ENCODE measurements at places on chromosomes 2 and 18.

DNA sequence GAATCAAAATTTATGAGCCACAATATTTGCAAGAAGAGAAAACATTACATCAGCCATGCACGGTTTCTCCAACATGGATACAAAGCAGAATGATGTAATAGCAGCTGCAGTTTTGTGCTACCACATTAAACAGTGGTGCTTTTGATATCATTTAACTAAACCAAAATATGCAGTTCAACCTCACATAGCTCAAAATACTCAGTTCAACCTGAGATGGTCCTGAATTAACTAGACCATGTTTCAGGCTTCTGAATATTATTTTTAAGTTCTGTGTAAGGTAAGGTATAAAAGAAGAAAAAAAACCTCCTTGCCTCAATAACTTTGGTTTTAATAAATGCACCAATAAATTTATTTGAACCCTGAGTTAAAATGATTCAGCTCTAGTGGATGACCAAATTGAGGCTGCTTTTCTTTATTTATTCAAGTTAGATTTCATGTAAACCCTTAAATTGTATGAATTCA lies 18.8 kb upstream of the TSPYL6 start:
- no peak for DNase-seq

DNA sequence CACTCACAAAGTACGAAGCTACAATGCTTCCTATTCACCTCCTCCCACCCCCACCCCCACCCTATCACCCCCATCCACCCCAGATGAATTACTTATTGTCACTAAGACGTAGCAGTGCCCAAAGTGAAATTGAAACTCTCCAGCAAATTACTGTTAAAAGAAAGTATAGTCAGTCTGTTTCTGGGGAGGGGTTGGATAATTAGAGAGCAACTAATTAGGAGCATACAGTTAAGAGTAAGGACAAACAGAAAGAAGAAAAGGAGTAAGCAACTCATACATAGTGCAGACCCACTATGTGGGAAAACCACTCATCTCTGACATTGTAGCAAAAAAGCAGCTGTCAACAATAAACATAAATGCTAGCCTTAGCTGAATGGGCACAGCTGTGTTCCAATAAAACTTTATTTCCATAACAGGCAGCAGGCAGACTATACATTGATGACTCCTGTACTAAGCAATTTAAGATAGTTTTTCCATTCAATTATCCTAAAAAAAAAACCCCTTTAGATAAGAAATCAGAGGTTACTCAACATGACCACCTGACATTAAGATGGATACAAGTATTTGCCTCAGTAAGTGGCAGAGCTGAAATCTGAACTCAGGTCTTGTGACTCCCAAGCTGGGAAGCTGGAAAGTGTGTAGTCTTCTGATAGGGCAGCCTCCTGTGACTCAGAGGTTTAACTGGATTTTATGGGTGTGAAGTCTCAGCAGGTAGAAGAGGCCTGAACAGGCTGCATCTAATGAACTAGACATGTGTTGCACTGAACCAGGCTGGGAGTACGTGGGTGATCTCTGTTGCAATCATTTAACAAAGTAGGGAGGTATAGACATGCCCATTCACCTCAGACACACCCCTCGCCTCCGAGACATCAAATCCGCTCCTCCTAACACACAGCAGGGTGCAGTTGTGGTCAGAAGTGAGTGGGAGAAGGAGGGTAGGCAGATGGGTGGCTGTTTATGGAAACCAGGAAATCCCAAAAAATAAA lies 171.8 kb upstream of the KLF7 start:
- no peak for DNase-seq

DNA sequence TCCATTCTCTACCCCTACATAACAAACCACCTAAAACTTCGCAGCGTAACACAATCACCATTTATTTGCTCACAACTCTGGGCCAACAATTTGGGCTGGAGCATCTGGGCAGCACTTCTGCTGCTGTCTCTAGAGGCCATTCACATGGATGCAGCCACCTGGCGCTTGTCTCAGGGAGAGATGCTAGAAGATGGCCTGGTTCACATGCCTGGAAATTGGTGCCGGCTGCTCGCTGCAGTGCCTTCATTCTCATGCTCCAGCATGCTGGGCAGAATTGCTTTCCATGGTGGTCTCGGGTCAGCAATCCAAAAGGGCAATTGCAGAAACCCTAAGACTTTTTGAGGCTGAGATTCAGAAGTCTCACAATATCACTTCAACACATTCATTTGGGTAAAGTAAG lies 157.4 kb downstream of the SUCLG1 start:
- no peak for DNase-seq

DNA sequence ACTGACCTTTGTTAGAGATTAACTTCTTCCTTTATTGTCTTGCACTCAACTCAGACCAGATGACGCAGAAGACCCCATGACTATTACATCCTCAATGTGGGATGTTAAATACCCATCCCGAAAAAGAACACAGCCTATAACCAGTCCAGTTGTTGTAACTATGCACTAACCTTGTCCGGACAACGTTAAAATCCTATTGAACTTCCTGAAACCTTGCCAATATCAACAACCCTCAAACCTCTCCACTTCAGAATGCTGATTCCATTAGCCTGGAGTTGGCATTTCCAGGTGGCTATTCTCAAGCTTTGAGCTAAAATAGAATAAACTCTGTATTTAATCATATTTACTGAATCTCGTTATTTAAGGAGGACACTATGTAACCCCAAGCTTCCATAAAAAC lies 13.6 kb downstream of the NMS start:
- no peak for DNase-seq

DNA sequence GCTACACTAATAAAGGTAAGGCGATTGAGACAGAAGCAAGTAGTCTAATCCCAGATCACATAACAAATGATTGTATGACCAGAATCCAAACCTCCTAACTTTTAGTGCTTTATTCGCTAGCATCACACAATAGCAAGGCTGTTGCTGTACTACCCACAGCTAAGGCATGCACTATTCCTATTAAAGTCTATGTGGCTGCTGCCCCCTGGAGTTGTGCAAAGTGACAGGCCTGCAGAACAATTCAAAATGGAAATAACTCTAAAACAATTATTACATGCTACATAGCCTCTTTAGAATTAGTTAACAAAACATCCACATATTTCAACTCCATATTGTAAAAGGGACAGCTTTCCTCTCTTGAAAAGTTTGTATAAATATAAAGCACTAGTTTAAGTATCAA lies 6.0 kb downstream of the ERBB4 start:
- DNase-seq, result no peak

DNA sequence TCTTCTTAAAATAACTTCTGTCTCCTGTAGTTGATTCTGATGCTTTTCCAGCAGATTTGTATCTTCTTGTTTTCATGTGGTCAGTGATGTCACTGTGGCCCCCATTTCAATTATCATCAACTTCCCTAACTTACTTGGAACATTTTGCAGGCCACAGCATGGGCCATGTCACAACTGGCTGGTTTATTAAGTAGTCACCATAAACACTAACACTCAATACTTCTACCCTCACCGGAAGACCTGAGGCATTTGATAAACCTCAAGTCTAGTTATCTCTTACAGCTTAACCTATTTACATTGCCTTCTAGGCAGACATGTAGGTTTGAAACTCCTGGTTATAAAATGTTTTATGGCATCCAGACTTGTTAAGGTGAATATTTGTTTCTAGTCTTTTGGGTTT lies 37.4 kb upstream of the PROKR1 start:
- no peak for DNase-seq

DNA sequence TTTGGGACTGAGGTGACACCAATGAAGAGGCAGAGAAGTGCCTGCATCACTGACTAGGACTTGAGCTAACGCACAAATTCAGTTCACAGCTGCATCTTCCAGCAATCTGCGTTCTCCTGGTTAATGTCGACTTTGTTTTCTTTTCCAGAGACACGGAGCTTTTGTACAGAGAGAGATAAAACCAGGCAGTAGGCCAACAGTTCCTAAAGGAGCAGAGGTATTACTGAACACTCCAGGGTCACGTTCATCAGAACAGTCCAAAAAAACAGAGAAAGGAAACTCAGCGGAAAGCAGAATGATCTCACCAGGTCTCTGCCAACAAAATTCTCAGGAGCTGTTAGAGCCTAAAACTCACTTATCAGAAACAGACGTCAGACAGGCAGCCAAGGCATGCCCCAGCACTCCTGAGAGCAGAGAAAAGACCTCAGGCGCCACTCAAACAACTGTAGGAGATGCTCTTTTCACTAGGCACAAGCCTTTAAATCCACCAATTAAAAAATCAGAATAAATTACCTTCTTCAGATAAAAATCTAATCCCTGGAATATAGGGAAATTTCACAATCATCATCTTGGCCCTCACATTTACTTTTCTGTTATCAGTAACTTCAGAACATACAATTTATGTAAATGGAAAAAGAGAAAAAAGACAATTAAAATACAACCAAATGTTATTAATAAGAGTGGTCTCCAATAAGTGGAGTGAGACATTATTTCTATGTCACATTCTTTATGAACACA lies 95.9 kb upstream of the SPTBN1 start:
- no peak for DNase-seq

DNA sequence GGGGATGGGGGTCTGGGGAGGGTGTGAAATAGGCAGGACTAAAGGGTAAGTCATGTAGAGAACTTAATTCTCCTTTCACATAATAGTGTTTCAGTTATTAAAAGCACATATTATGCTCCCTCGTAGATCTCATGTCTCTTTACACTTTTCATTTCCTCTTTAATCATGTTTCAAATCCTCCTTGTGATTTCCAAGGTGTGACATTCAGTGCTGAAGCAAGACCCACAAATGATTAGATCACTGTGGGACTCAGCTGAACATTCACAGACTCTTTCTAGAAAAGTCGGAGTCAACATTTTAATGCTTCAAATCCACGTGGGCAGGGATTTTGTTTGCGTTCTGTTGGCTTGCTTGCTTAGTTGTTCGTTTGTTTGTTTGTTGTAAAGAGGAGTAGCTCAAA lies 34.7 kb upstream of the CALCRL start:
- DNase-seq, result no peak

DNA sequence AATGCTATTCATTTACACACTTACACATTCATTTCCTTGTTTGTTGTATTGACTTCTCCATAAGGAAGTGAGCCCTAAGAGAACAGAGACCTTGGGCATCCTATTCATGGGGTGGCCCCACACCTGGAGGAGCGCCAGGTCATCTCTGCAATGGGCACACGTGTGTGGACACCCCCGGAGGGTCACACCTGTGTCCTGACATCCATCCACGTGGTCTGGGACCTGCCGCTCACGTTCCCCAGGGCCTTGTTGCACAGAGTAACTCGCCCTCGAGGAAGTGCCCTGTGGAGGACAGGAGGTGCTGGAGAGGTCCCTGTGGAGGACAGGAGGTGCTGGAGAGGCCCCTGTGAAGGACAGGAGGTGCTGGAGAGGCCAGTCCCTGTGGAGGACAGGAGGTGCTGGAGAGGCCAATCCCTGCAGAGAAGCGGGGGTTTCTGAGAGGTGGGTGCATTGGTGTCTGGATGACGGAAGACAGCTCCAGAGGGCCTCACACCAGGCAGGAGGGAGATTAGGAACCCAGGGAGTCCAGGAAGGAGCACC lies 73.2 kb upstream of the GPC1 start:
- no peak for DNase-seq

DNA sequence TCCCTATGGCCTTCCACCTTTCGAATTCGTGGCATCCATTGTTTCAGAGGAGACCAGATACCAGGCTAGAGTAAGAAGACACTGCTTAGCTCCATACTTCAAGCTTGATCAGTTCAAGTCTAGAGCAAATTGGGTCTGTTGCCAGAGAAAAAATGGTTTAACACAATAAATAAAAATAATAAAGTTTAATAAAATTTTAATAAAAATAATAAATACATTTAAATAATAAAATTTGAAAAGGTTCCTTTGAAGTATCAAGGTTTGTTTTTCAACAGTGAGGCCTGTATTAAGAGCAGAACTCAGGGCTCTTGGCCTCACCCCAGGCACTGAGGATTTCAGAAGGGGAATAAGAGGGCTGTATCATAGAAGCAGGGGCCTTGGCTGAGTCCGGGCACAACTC lies 105.6 kb upstream of the REV1 start:
- DNase-seq, result no peak

DNA sequence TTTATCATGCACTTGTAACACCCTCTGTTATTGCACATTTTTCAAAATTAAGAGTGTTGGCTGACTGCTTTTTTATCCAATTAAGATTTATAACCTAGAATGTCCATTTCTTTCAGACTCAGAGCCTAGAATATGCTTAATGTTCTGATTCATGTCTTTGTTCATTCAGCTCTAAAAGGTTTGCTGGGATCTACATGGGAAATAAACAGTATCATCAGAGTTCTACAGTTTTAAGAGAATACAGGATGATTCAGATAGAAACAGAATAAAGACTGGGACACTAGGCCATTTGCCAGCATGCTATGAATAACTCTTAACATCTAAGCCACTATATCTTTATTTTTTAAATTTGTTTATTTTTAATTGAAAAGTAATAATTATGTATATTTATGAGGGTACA lies 713.7 kb upstream of the CHAC2 start:
- no peak for DNase-seq

DNA sequence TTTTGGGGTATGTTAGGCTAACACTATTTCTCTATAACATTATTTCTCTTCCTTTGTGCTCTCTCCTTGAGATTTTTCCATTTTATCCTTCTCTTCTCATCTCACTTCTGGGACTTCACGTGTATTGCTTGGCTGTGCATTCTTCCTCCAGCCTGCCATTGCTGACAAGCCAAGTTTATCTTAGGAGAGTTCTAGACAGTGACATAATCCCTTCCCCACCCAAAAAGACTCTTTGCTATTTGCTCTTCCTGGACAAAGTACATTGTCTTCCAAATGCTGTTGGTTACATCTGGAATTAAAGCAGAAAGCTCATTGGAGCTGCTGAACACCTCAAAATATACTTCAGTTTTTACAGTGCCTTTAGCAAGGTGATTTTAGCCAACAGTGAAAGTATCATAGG lies 8.9 kb downstream of the TSPYL6 start:
- no peak for DNase-seq

GRCh38 chr18:6219116-6219717 lies 195.5 kb downstream of the L3MBTL4 start:
- no peak for DNase-seq

- no peak for DNase-seq
These were observed 38.7 kb upstream of the UXS1 start for GRCh38 chr2:106232638-106233349.

GRCh38 chr2:164771897-164772296 lies 69.7 kb downstream of the COBLL1 start:
- no peak for DNase-seq

- DNase-seq, result no peak
These were observed 6.2 kb downstream of the ABCG5 start for GRCh38 chr2:43832457-43832856.

- DNase-seq, result no peak
These were observed 213.6 kb downstream of the ATAD2B start for GRCh38 chr2:23713351-23713750.

Data from activated T-cell treated with anti-CD3 and anti-CD28 coated beads, Interleukin-2, amount 50 U/mL, for 4 hours (primary cell).